Frontal cortex (tissue), 4 donors: ENCODE measurements at places on chromosomes 6 and 20. TPM values are rescaled to one million over a fixed set of nuclear protein-coding genes. Genes with fewer than 3 reads are reported as not detected.

Gene DEFB132
- total RNA-seq, result not detected

Gene AKAP7
- total RNA-seq, result 205 TPM

Gene CNPY3
- 14.7 TPM for total RNA-seq

Gene RAB44
- not detected for total RNA-seq

Gene SRMS
- not detected for total RNA-seq

Gene LINC00237
- 0.82 TPM for total RNA-seq

Gene ENPP1
- total RNA-seq, result 0.41 TPM

Gene HCK
- 2.9 TPM for total RNA-seq

DNA sequence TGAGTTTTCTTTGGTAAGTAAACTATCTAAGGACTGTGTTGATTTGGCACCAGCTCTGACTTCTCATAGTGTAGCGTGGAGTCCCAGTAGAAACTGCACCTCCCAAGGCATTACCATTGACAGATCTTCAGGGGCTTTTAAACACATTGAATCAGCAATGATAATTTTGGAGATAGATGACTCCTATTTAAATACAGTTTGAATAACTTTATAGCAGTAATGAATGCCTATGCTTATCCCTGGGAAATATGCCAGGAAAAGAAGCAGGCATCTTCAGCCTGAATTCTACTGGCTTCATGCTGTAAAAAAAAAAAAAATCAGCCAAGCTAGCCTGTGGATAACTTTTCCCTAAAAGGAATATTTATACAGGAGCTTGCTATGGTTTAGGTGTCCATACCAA, 895.9 kb downstream of the EYS start:
- no peak for DNase-seq

- no peak for DNase-seq
These were observed 222.3 kb downstream of the IBTK start for GRCh38 chr6:82025271-82025670.

GRCh38 chr6:6729971-6730370, 141.5 kb downstream of the LY86 start:
- no peak for DNase-seq

DNA sequence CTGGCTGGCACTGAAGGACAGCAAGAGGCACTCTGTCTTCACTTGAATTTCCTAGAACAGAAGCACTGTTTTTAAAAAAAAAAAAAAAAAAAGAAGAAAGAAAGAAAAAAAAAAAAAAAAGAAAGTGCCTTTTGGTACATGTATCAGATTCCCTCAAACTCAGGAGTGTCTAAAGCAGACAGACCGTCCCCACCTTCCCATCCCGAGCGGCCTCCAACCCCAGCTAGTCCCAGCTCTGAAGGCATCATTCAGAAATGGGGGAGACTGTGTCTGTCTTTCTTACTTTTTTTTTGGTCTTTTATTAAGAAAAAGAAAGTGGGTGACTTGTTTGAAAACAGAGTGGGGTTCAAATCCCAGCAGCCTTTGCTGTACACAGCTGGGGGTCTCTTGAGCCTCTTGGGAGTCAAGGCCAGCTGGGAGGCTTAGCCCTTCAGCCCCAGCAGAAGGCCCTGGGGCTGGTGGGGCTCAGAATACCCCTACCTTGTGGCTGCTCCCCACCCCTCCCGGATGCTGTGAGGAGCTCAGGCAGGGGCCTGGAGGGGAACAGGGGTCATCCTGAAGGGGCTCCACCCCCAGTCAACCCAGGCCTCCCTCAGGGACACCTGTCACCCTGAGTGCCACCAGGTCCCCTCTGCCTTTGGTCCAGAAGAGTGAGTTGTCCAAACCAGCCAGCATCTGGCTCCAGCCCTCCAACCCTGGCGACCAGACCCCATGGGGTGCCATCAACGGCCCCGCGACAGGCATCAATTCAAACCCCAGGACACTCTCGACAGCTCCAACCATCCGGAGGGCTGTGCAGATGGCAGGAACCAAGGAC, 128.3 kb downstream of the TAF4 start:
- DNase-seq, result no peak

GRCh38 chr6:148790404-148790803, 43.6 kb downstream of the UST start:
- no peak for DNase-seq

DNA sequence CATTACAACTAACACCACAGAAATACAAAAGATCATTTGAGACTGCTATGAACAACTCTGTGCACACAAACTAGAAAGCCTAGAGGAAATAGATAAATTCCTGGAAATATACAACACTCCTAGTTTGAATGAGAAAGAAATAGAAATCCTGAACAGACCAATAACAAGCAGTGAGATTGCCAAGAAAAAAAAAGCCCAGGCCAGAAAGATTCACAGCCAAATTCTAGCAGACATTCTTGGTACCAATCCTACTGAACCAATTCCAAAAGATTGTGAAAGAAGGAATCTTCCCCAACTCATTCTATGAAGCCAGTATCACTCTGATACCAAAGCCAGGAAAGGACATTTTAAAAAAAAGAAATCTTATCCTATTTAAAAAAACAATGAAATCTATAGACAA, 7.0 kb upstream of the CDK19 start:
- no peak for DNase-seq

DNA sequence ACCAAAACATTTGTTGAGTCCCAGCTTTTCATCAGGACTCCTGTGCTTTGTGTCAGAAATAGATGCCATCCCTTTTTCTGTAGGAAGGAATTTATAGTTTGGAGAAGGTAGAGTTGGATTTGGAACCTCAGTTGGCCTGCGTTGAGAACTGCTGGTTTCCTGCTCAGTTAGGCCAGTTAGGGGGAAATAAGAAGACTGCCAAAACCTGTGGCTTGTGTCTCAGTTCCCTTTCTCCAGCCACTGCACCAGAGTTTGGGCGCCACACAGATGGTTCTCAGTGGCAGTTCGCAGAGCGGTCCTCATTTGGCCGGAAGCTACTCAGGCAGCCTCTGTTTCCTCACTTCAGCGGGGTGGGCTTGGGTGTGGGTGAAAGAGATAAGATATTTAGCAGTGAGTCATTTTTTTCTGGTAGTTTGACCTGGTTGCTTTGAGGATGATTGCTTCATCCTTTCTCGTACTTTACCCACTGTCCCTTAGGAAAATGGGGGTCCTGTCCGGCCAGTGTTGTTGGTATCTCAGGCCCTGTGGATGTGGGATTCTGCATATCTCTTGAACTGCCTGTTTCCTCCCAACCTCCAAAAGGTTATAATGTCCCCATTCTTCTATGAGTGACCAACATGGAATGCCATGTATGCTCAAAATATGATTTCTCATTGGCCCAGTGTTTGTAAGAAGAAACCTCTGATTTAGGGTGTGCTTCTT, 53.7 kb downstream of the JARID2 start:
- no peak for DNase-seq

DNA sequence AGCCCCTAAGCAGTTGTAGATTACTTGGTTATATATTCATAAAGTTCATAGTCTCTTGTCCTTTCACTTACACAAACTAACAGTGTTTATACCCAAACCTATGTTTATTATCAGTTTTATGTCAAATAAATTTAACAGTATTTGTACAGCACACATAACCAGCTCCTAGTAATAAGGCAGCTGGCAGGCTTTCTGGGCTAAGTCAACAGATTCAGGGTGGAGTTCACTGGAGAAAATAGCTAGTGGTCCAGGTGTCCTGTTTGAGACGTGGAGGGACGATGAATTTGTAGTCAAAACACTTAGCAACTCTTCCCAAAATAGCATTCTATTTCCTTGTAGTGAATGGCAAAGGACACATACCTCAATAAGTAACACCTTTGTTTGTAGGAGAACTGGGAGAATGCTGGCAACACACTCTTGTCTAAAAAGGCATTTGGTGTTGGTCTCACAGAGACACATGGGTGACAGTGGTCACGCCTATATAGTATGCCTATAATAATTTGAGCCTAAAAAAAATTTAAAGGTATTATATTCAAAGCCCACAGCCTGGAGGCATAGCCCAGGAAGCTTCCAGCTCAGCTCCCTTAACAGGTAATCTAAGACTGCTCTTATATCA, 156.4 kb upstream of the CARMIL1 start:
- no peak for DNase-seq

DNA sequence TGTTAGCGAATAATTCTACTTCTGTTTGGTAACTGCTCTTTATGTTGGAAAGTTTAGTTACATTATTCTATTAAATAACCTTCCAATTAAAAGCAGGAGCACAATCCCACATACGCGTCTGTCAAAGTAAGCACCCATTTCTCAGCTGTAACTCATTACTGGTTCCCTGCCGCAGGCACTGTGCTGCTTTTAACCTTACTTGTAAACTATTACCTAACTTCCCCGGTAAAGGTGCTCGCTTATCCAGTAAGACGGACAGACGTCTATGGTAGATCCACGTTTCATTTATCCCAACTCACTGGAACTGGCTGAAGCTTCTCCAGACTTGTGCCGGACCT, 529 bp upstream of the ENPP4 start:
- no peak for DNase-seq

DNA sequence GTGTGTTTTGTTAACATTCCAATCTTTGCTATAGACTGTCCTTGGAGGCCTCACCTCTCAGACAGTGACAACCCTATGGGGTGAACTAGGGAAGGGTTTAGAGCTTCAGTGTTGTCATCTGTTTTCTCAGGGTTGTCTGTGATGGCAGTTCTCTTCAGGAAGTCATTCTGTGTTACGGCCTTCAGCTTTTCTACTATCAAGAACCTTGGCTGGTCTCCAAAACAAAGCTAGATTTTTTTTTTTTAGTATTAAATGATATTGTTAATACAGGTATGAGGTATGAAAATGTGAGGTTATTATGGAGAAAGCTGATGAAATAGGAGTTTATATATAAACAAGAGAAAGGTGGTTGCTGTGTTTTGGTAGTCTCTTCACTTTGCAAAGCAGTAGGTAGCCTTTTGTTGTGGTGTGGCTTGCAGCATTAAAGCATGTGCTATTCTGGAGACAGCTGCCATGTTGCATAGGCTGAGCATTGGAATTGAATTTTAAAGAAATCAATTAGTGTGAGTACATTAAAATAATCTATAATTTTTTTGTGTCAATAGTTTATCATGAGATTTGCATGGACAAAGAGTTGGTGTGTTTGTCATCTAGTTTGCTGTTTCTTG, 162.6 kb downstream of the CARMIL1 start:
- no peak for DNase-seq

DNA sequence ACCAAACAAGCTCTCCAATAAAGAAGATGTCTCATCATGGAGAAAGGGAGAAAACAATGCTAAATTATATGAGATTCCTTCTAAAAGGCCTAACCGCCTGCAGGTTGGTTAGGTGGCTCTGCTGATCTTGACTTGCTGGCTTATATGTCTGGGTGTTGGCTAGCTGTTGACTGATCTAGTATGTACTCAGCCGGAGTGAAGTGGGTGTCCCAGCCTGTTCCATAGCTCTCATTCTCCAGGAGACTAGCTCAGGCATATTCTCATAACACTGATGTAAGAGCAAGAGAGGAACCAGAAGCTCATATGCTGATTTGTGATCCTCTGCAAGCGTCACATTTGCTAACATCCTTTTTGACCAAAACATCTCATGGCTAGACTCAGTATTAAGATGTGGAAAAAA, 473.0 kb downstream of the BMP2 start:
- DNase-seq, result no peak

DNA sequence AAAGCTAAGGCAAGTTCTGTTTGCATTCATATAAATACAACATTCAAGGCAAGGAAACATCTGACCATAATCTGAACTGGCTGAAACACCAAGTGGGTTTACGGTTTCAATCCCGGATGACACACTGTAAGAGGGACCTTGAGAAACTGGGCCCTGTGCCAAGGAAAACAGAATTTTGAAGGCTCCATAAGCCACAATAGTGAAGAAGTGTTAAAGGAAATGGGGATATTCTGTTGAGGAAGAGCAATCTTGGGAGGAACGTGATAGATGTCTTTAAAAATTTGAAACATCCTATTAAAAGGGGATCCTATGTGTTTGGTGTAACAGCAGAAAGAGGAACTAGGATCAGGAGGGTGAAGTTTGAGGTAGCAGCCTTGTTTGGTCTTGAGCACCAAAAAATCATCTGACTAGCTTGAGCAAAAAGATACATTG, 82.4 kb upstream of the TAB2 start:
- DNase-seq, result no peak

DNA sequence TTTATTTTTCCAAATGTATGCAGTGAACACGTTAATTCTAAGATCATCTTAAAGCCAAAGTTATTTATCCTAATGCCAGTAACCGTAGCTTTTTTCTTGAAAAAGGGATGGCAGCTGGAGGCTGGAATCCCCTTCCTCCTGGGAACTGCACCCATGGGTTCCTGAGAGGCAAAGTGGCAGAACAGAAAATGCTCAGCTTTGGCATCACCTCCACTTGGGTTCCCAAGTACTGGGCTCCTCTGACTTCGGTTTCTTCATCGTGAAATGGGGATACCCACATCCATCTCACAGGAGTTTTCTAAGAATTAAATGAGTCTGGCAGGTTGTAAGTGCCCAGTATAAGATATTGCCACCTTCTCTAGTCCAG, 6.2 kb upstream of the DDX43 start:
- DNase-seq, result no peak

GRCh38 chr6:157216570-157216969, 106.7 kb downstream of the TMEM242 start:
- DNase-seq, result no peak

GRCh38 chr6:38166411-38167240, 347.1 kb downstream of the ZFAND3 start:
- DNase-seq, result no peak

GRCh38 chr6:56862415-56863175, 92.3 kb upstream of the BEND6 start:
- DNase-seq, result no peak

DNA sequence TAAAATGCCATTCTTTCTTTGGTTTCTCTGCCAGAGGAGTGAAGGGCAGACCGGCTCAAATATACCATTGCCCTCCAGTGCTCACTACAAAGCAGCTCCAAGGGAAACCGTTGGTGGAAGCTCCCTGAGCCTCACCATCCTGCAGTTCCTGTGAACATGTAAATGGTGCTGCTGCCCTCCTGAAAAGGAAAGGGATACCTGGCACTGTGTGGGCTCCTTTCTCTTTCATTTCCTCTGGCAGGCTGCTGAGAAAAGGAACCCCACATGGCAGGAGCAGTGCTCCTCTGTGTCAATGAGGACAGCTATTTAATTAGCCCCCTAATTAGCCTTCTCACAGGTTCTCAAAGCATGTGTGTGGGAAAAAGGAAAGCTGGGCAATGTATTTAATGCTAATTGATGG, 142.5 kb downstream of the KLHL32 start:
- no peak for DNase-seq

DNA sequence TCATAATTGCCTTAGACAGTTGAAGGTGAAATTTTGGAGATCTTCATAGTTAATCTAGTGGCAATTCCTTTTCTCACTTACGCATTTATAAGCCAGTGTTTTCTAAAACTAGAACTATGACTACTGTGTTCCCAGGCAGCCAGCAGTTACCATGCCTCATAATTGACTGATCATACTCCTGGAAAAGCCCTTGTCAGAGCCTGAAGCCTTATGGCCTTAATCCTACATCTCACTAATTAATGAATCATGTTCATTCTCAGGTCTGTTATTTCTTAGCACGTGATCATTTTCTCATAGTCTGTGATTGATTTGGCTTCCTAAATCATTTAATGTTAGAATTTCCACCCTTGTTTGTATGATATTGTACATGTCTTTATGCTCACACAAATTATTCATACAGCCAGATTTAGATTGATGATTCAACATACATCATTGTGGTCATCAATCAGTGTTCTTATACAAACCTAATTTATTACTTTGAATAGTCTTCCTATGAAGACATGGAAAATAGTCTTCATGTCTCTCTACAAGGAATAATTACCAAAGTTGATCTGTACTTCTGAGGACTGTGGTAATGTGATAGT, 132.6 kb upstream of the ASCC3 start:
- DNase-seq, result no peak

GRCh38 chr6:14542670-14543366, 425.2 kb downstream of the CD83 start:
- DNase-seq, result no peak

GRCh38 chr6:110467566-110468140, 8.8 kb downstream of the SLC22A16 start:
- no peak for DNase-seq
